ENCODE measurements at places on chromosomes 7 and 10.
A peak's percentile ranks its signal among the peaks of the same experiment; 100 is the strongest.

DNA sequence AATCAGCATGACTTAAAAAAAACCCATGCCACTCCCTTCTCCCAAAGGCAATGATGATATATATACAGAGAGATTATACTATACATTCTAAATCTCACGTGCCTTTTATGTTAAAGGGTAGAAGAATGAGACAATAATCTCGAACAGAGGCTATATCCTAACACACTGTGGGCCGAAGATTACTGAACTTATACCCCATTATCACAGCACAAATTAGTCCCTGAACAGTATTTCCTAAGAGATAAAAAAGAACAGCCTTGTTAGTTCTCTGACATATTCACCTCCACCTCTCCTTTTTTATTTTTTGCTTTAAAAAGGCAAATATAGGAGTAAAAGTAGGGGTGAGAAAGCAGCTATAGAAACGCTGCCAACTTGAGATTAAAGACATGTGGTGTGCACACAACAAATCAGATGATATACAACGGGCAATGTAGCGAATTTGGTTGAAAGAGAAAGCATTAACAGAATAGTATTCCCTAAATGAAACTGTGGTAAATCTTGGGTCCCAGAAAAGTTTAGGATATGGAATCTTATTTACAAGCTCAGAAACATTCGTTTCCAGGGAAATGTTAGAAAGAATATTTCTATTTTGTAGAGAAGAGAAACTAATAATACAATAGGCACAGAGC lies 69.5 kb downstream of the JMJD1C start:
- DNase-seq = no peak

DNA sequence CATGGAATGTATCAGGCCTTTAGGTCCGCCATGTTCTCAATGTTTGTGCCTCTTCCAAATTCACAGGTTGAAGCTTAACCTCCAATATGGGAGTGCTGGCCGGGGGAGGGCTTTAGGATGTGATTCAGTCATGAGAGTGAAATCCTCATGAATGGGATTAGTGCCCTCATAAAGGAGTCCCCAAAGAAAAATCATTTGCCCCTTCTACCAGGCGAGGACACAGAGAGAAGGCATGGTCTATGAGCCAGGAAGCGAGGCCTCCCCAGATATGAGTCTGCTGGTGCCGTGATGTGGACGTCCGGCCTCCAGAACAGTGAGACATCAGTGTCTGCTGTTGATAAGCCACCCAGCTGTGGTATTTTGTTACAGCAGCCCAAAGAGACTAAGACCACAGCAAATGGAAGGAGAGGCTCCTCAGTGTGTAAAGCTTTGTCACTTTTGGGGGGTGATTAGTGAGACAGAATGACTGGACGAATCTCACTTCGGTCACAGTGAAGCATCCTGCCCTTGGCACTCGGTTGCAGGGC lies 231.3 kb upstream of the KLF6 start:
- no peak for DNase-seq

- peak; percentile 36 for DNase-seq
Observed at GRCh38 chr7:44867073-44867995, 18.0 kb downstream of the PURB start.

- no peak for DNase-seq
Observed at GRCh38 chr10:11146402-11147171, 128.9 kb downstream of the CELF2 start.

DNA sequence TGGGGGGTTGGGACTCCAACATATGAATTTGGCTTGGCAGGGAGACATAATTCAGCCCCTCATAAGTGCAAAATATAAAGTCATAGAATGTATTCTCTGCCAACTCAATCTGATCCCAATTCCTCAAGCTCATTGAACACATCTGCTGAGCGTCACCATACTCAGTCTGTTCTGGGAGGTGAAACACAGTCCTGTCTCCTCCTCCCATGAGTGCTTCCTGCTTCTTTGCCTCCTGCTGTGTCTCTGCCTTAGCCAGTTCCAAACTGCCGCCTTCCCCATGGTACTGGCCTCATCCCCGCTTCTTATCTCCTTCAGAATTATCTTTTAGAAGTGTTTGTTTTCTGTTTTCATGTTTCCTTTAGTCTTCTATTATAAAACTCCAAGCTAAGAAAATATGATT lies 365.5 kb downstream of the TNS3 start:
- DNase-seq = no peak

DNA sequence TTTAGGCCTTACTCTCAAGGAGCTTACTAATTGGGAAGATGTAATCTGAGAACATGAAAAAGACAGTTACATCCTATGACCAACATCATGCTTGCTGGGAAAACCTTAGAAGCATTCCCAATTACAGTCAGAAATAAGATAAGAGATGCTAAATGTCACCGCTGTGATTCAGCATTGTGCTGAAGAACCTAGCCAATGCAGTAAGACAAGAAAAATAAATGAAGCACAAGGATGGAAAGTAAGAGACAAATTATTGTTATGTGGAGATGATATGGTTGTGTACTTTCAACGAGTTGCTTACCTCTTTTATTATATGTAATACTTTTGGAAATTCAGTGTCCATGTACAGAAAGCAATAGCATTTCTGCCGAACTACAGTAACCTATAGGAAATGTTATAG lies 104.8 kb downstream of the RBM20 start:
- DNase-seq = no peak

GRCh38 chr7:55033236-55033846 lies 14.5 kb downstream of the EGFR start:
- DNase-seq = no peak

- peak; percentile 64 for DNase-seq
Observed at GRCh38 chr7:80087051-80087770, 47.4 kb upstream of the GNAI1 start.

DNA sequence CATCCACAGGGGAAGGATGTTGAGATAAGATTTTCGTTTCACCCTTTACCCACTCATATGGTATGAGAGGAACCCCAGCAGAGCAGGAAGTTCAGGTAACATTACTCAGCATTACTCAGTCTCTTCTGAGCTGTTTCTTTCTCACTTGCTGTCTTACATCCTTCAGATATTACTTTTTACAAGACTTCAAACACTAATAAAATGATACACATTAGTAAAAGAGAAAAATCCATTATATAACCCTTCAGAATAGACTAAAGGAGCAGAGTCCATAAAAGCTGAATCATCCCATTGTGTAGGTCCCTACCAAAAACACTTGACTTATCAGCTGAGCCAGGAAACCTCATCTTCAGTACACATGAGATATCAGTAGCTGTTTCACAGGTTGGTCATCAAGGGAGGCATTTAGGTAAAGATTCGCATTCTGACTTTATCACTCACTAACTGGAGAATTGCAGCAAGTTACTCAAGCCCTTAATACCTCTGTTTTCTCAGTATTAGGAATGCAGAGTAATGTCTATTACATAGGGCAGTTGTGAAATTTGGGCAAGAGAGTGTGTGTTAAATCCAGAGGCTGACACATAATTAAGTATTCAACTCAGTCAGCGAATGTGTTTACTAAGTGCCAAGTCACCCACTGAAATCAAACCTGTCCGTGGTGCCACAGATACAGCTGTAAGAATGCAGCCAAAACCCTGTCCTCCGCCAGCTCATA lies 44.7 kb downstream of the KLF6 start:
- DNase-seq = no peak

GRCh38 chr10:115957786-115958442 lies 315.1 kb downstream of the GFRA1 start:
- DNase-seq = no peak

DNA sequence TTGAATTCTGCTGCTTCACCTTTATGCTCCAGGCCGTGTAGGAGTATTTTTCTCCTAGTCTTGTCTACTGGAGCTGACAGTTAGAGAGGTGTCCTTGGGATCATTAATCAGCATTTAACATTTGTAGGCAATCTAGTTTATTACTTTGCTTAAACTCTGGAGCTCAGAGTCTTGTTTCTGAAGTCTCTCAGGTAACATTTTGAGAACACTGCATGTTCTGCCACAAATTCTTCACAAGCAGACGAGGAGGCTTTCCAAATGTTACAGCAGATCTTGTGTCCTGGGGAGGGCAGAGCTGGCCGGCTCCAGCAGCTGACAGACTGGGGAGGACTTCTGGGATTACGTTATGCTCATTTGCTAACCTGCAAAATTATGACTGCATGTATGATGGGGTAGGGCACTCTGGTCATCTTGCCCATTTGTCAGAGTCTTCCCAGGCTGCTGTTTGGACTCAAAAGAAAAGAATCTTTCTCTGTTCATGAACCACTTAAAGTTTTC lies 50.5 kb downstream of the GALNT17 start:
- no peak for DNase-seq

DNA sequence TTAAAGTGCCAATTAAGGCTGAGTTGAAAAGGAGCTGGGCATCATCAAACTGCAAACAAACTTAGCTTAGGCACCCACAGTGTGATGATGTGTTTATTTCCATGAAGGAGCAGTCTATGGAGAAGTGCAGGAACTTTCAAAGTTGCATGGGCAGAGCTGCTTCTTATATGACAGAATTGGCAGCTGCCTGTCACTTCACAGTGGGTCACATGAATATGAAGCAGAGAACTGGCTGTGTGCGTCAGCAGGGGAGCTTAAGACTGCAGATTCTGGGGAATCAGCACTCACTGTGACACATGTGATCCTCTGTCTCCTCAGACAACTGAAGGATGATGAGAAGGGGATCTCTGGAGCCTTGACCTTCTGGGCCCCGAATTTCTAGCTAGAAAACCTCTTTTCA lies 36.6 kb downstream of the RBM28 start:
- DNase-seq = no peak

- DNase-seq = no peak
Observed at GRCh38 chr7:36103837-36104561, 49.1 kb upstream of the EEPD1 start.

- DNase-seq = no peak
Observed at GRCh38 chr10:8416760-8417159, 362.3 kb downstream of the GATA3 start.

- DNase-seq = peak; percentile 91
Observed at GRCh38 chr7:41943094-41943577, 240.2 kb upstream of the INHBA start.

- no peak for DNase-seq
Observed at GRCh38 chr7:110568388-110568787, 522.5 kb upstream of the LRRN3 start.

- no peak for DNase-seq
Observed at GRCh38 chr7:158112571-158113320, 474.9 kb downstream of the PTPRN2 start.

- no peak for DNase-seq
Observed at GRCh38 chr7:102416406-102416805, 17.0 kb upstream of the ORAI2 start.

DNA sequence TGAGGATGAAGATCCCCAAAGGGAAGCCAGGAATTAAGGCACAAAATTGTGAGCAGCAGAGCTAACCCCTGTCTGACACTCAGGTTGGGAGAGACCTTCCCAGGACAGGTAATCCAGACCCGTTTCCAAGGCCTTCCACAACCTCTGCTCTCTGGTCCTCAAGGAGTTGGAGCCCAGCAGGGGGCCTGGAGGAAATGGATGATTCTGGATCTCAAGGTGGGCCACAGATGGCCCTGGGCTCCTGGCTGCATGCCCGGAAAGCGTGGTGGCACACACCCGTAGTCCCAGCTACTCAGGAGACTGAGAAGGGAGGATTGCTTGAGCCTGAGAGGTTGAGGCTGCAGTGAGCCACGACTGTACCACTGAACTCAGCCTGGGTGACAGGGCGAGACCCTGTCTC lies 42.3 kb downstream of the DPYSL4 start:
- no peak for DNase-seq

DNA sequence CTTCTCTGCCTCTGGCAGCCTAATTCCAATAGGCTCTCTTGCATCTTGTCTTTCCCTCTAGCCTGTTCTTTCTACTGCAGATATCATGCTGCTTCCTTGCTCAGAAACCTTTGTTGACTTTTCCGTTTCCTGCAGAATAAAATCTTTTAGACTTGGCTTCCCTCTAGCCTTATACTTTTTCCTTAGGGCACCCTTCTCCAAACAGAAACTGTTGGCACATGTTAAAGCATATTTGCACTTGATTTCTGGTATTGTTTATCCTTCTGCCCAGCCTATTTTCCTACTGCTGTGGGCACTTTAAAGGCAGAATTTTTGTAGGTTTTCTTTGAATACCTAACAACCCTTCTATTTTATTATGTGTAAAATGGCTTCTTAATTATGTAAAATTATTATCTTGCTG lies 4.6 kb downstream of the GNAI1 start:
- DNase-seq = no peak

- no peak for DNase-seq
Observed at GRCh38 chr10:60314069-60314940, 75.4 kb downstream of the ANK3 start.

GRCh38 chr10:17836942-17837341 lies 27.8 kb downstream of the MRC1 start:
- DNase-seq = peak; percentile 31

DNA sequence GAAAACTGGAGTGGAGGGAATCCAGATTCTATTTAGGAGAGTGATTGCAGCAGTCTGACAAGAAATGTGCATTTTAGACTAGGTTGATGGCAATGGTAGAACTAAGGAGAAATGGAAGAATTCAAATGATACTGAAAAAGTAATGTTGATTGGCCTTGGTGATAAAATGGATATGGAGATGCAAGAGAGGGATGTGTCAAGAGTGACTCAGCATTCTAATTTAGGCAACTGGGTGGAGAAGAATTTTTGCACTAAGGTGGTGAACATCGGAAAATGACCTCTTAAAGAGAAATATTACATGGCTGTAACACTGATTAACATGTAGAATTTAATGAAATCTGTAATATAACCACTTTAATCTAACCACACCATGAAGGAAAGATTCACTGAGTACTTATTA lies 806.5 kb downstream of the PHTF2 start:
- no peak for DNase-seq

DNA sequence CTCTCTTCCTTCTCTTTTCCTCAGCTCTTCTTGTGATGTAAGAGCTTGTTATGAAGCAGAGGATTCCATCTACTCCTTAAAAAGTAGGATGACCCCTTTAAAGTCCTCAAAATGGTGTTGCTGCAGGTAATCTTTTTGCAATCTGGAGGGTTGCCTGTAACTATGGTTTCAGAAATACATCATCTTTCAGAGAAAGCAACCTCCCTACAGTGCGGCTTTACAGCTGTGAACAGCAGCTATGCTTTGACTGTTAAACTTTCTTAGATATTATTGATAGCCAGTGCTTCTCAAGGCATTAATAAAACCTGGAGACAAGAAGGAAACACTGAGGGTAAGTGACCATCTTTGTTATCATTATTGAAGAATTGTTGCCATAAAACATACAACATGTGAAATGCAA lies 86.6 kb upstream of the MDFIC start:
- DNase-seq = no peak

DNA sequence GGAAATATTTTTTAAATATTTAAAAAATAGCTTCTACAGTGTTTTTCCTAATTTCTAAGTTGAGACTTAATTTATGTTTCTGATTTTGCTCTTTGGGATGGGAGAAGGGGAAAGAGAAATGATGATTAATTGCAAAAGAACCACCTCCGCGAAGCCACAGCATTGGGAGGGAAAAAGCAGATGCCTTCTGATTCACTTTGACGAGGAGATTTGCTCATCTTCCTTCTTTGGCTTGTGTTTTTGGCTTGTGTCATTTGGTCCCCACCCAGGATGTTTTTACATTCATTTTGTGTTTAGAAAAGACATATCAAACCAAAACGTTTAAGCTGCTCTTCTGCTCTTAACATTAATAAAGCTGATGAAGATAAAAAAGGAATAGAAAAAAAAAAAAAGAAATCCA lies 121.7 kb downstream of the MACC1 start:
- no peak for DNase-seq

- DNase-seq = no peak
Observed at GRCh38 chr10:90089719-90090118, 388.3 kb downstream of the KIF20B start.

- DNase-seq = no peak
Observed at GRCh38 chr7:105677817-105678573, 96.7 kb upstream of the EFCAB10 start.

Data from right hindlimb (tissue), 1 donor.